ENCODE measurements at places on chromosomes 5 and 9.

DNA sequence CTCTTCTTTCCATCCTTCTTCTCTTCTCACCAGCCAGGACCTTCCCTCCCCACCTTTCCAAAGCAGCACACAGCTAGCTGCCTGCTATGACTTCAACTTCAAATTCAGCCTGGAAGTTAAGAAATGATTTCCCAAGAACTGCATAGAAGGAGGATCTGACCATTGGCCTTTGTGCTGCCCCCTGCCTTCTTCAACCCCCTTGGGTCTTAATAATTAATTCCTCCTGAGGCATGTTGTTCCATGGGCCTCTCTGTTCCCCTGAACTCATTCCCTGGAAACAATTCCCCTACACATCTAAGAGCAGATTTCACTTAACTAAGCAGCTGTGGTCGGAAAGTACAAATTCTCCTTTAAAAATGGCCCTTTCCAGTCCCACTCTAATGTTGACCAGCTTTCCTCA lies 62.4 kb downstream of the ADAMTS12 start:
- DNase-seq = no peak

DNA sequence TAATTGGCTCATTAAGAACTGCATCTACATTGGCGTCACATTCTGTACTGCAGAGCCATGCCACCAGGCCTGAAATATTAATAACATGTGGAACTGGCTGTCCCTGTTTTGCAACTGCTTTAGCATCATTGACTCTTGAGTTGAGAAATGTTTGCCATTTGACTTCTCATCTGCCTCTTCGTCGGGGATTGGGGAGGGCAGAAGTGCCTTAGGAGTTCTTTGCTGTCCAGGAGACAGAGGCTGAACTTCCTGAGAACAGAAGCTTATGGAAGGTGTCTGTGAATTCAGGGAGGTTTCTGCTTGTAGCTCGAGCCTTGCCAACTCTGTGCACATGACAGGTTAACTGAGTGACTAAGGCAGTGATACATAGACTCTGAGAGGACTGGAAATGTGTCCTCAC lies 265.0 kb downstream of the KIF4B start:
- no peak for DNase-seq

DNA sequence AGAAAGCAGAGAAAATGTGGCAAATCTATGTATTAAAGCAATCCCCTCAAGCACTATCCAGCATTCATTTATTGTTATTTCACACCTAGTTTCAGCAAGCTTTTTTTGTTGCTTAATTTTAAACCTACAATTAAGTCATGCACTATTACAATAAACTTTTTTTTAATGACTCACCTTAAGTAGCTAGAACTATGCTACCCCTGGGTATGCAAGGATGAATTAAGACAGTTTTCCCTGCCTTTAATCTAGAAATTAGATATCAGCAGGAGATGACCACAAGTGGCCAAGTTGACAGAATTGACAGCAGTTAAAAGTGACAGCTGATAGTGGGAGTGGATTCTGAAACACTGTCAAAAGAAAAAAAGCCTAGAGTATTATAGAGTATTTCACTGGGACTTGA lies 20.0 kb downstream of the ITGA1 start:
- no peak for DNase-seq

DNA sequence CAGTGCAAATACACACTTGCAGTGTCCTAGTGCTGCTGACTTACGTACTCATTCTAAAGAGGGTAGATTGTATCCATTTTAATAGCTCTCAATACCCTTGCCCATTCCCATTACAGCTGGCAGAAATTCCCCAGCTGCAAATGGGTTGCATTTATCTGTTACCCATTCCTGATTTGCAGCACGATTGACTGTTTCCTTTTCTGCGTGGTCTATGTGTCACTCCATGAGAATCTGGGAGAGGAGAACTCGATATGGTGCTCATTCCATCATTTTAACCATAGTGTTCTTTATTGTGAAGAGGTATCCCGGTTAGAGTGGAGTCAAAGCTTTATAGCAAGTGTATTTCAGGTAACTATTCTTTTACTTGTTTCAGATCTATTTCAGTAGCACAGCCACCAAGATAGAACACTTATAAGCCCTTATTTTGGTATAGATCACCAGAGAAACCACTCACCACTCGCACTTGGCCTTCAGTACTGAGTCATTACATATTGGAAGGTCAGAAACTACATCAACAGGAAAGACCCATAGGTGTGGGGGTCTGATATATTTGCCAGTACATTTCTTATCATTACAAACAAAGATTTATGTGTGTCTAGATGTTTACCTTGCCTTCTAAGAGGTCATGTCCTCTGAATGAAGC lies 139.5 kb downstream of the MUSK start:
- DNase-seq = no peak

DNA sequence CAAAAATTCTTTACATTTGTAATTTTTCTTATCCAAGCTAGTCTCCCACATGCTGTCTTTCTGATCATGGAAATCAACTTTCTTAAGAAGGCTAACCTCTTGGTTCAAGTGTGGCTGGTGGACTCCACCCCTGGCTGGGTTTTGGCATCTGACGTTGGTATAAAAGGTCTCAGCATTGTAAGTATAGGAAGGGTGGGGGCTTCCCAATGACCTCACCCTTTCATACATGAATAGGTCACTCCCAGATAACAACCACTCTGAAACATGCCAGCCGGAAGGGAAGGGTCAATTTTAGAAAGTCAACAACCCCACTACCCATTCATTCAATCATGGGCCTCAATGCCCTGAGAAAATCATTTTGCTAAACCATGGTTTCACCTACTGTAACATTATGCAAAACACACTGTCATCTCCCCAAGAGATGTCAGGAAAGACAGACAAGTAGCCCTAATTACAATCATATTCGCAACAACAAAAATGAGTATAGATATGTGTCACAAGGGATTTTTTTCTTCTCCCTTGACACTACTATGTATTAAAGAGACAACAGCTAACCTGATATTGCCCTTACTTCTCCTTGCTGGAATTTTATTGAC lies 31.9 kb upstream of the PCSK5 start:
- DNase-seq = no peak

DNA sequence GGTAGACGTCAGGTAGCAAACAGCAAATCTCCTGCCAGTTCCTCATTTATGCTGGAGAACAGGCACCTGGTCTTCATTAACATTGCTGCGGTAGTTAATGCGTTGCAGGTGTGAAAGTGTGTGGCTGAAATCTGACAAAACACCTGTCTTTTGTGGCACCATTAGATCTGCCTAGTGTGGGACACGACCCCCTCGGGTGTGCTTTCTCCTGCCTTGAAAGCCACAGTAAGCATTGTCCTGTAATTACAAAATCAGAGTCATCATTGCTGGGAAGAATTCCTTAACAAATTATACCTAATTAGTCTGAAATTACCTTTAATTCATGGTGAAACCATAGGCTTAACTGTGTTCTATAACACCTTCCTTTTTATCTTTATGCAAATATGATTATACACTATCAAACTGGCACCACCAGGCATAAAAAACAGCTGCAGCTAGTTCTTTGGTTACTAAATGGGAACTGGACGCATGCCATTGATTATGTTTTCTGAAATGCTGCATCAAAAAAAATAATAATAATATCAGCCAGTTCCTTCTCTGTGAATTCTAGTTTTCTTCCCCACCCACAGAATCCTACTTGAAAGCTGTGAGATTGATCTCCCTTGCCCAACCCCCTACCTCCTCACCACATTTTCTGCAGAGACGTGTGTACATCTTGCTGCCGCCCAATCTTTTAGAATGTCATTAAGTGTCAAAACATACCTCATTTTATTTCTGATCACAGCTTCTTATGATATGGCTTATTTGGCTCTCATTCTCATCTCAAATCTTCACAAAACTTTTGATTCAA lies 374.0 kb downstream of the NFIB start:
- DNase-seq = no peak

DNA sequence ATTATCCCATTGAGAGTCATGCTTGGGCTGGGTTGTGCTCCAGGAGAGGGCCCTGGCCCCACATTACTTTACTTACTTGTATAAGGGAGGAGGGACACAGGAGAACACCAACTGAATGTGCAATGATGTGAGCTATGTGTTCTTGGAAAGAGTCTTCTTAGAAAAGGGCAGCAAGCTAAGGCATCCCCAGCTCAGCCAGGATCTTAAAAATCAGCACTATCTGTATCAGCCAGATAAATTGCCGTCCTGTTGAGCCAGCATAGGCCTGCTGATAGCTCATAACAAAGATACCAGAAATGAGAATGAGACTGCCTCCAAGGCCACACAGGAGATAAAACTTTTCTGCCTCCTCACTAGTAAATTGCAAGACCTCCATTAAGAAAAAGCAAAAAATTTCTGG lies 357.5 kb downstream of the CAAP1 start:
- DNase-seq = no peak

GRCh38 chr5:12974856-12975255 lies 969.6 kb downstream of the DNAH5 start:
- DNase-seq = no peak

DNA sequence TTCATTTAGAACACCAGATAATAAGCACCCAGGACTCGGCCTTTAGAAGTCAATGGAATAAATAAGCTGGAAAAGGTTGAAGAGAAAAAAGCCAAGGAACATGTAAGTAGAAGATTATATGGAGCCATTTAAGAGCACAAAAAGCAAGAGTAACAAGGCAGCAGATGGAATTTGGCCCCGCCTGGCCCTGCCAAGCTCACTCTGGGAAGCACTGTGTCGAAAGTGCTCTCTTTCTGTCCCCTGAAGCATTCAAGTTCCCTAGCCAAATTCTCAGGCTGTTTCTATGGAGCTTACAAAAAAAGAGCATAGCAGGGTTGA lies 73.0 kb upstream of the GPR151 start:
- no peak for DNase-seq

DNA sequence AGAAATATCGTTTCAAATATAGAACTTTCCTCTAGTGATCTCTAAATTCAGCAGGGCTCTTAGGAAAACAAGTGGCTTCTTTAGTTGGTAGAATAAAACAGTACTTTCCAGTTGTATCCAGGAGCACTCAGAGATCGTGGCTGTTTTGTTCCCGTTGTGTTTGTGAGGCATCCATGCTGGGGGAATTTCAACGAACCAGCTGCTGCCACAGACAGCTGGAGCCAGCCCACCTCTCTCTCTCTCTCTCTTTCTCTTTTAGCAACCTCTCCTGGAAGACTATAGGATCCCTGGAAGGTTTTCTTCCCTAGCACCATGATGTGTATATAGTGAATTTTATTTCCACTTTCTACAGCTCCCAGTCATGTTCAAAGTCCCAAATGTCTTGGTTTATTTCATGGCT lies 1116.0 kb upstream of the SEMA6A start:
- no peak for DNase-seq

GRCh38 chr5:174793684-174794328 lies 69.4 kb downstream of the MSX2 start:
- peak; percentile 71 for DNase-seq

GRCh38 chr9:123868002-123868401 lies 61.9 kb downstream of the DENND1A start:
- DNase-seq = no peak

- no peak for DNase-seq
These were observed 182.8 kb downstream of the MCTP1 start for GRCh38 chr5:95102080-95102479.

- no peak for DNase-seq
These were observed 607.2 kb upstream of the CLINT1 start for GRCh38 chr5:158466191-158466590.

GRCh38 chr5:109903061-109903460 lies 213.3 kb downstream of the MAN2A1 start:
- DNase-seq = no peak

DNA sequence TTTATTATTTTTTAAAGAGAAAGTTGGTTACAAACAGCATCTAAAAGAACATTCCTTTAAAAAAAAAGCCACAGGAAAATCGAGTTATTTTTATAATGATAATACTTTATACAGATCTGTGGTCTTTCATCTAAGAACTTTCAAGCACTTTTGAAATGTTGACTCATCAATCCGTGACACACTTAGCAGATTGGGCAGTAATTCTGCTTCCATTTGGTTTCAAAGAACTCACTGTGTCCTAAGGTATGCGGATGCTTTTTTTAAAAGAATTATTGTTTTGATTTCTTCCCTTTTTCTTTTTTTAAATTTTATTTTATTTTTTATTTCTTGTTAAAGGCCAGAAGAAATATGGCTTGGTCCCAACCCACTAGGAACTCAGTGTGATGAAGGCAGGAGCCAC lies 147.8 kb downstream of the AOPEP start:
- no peak for DNase-seq

DNA sequence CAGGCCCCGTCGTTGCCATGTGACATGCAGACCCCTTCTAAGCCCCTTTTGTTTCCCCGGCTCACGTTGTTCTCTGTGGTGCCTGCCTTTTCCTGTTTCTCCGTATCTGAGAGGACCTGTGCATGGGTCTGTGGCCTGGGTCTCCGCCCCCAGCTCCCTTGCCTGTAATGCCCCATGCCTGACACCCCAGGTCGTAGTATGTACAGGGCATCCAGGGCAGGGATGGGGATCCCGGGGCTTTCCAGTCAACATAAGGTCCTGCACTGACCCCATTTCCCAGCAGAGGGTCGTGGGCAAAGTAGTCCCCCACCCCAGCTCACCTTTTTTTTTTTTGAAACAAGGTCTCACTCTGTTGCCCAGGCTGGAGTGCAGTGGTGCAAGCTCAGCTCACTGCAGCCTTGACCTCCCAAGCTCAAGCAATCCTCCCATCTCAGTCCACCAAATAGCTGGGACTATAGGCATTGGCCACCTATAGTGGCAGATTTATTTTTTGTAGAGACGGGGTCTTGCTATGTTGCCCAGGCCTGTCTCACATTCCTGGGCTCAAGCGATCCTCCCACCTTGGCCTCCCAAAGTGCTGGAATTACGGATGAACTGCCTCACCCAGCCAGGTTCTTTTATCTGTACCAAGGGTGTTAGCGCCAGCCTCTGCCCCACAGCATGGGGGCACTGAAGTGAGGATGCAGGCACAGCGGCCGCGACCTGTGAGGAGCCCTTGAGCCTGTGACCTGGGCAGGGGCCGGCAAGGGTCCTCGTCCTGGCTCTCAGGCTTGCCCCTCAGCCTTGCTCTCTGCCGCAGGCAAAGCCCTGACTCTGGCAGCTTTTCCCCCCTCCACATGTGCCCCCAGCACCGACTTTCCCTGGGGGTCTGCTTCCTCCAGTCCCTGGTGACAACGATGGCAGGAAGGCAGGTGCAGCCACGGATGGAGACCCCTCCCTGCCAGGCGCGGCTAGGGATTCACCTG lies 19.1 kb upstream of the QSOX2 start:
- DNase-seq = no peak

GRCh38 chr9:126521551-126521950 lies 92.2 kb upstream of the LMX1B start:
- DNase-seq = no peak

GRCh38 chr9:130362691-130363090 lies 82.1 kb upstream of the ASS1 start:
- no peak for DNase-seq

DNA sequence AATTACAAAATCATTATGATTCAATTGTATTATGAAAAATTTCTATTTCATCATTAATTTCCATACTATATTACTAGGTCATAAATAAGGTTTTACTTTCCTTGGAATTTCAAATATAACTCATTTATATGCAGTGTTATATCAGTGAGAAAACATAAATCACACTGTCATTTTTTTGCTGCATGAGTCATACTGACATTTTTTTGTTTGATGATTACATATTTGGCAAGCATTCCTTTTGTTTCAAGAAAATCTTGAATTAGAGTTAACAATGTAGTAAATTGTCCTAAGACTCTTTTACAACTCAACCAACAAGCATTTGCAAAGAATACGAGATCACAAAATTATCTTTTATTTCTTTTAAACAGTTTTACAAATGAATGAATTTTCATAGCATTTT lies 298.4 kb upstream of the SEMA6A start:
- no peak for DNase-seq

Measured in activated T-cell treated with anti-CD3 and anti-CD28 coated beads, Interleukin-2, amount 50 U/mL, for 48 hours (primary cell).